ENCODE measurements at places on chromosomes 4 and X. TPM values are rescaled to one million over a fixed set of nuclear protein-coding genes. Genes with fewer than 3 reads are reported as not detected.

Gene MED12
- total RNA-seq, result 65.9 TPM

Gene GRIA2
- not detected for total RNA-seq

Gene ASB5
- not detected for total RNA-seq

Gene IBSP
- not detected for total RNA-seq

Gene VCX2
- total RNA-seq, result not detected

Gene POF1B
- total RNA-seq, result 0.07 TPM

Gene TMSB15B
- total RNA-seq, result 8.7 TPM

Gene UGT2B15
- not detected for total RNA-seq

Measured in activated CD4-positive, alpha-beta T cell treated with anti-CD3 and anti-CD28 coated beads, Interleukin-2, amount 10 ng/mL, durations not matched to agents 24 days and 14 days (primary cell).